ENCODE measurements at places on chromosomes 12 and 14.

- no peak for DNase-seq
These were observed 368.6 kb upstream of the PDE3A start for GRCh38 chr12:19999805-20000138.

- DNase-seq, result no peak
These were observed 97.7 kb downstream of the RMST start for GRCh38 chr12:97560350-97560749.

DNA sequence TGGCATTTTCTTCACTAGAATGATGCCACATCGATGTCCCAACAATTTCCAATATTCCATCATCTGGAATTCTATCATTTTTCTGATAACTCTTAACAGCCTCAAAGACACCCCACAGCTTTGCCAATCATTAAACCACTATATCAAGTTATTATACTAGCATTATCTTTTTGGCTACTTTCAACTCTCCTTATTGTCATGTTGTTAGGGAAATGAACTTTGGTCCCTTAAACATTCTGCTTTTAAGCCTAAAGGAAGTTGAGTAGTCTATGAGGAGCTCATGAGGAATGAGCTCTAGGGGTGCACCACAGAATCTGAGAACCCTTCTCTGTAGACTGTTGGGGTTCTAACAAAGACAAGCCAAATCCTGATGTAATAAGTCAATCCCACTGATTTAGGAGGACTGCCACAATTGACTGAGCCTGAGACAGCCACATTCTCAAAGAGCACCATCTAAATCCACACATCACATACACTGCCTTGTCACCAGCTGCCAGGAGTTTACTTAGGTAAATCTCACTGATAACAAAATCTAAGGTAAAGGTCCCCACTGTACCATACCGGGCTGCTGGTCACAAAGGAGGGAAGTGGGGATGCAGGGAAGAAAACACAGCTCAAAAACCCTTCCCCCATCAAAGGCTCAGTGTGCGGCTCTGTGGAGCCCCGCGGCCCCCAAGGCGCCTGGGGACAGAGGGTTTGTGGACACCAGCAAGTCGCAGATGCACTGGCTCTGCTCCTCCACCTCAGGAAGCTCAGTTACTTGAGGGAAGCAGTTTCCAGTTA is 58.2 kb downstream of the SETD3 start:
- DNase-seq, result no peak

DNA sequence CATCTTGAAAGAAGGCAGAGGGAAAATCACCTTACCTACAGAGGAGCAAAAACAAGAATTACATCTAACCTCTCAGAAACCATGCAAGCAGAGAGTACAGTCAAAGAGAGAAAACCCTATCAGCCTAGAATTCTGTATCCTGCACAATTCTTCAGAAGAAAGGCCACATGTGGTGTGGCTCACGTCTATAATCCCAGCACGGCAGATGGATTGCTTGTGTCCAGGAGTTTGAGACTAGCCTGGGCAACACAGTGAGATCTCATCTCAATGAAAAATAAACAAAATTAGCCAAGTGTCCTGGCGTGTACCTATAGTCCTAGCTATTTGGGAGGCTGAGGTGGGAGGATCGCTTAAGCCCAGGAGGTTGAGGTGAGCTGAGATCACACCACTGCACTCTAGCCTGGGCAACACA is 48.2 kb downstream of the ATF7 start:
- no peak for DNase-seq

DNA sequence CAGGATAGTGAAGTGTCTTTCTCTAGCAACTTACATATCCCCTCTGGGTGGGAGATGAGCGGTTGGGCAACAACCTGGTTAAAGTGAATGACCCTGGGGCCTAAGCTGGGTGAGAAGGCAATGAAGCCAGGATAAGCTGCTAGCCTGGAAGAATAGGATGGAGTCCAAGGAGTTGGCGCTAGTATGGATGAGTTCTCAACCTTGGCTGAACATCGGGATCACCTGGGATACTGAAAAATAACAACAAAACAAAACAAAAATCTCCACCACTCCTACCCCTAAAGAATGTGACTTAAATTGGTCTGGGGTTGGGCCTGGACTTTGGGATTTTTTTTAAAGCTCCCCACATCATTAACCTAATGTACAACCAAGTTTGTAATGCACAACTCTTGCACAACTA is 4.8 kb upstream of the RPS6KA5 start:
- no peak for DNase-seq

- DNase-seq, result no peak
These were observed 4.6 kb downstream of the AHNAK2 start for GRCh38 chr14:104973385-104974145.

DNA sequence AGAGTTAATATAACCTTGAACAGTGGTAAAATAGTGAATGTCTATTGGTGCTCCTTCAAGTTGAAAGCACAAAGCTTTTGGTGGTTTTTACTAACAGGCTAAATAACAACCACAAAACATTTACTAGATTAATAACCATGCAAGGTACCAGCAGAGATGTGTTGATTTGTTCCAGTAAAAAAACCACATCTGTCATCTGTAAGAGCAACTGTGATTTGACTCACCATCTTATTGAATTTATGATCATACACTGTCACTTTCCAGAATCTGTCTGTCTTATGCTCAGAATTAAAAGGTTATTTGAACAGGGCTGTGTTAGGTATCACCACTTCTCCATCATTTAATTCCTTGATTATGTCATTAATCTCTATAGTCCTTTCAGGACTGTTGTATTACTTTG is 107.0 kb upstream of the PTHLH start:
- DNase-seq, result no peak

DNA sequence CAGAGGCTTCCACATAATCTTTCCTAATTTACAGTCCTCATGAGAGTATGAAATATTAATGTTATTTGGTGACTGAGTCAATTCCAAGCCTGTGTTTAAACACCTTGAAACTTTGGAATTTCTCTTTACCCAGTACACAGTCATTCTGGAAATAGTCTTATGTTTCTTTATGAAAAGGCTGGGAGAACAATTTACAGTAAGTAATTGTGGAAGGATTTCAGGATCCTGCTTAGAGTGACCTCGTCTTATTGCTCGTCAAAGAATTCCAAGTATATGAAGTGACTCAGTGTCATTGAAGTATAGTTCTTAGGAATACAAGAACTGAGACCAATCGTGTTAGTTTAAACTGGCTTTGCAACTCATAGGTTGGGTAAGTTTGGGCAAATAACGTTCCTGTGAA is 634.2 kb downstream of the SLC16A7 start:
- DNase-seq, result no peak

- no peak for DNase-seq
These were observed 5.2 kb upstream of the ITGA5 start for GRCh38 chr12:54424224-54424623.

DNA sequence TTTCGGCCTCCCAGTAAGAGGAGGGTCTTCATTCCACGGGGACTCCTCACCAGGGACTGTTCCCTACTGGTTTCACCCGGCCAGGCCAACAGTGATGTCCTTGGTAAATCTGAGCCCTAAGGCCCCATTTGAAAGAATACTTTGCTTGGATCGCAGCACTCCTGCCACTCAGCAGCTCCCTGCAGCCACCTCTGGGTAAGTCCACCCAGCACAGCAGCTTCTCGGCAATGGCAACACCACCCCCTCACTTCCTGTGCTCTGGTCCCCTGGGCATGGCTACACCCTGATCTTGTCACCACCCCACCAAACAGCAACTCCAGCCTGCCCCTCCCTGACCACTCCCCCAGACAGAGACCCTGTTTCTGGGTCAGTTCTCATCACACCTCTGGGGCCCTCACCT is 100.3 kb downstream of the SETD3 start:
- no peak for DNase-seq

GRCh38 chr14:60720962-60721325 is 3.2 kb downstream of the SIX4 start:
- DNase-seq, result no peak

DNA sequence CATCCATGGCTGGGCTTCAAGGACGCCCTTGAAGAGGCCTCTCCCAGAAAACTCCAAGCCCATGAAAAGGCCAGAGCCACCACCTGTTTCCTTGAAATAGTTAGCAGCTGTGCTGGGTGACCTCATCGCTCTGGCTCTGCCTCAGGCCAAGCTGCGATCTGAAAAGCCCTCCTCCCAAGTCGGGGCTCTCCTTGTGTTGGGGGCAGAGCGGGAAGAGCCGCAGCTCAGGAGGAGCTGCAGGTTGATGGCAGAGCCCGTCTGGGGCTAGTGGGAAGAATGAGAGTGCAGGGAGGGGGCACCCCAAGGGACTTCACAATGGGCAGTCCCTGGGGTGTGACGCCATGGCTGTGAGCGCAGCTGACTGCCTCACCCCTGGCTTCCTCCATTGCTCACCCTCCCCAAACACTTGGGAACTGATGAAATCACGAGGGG is 50.0 kb upstream of the STON2 start:
- no peak for DNase-seq

DNA sequence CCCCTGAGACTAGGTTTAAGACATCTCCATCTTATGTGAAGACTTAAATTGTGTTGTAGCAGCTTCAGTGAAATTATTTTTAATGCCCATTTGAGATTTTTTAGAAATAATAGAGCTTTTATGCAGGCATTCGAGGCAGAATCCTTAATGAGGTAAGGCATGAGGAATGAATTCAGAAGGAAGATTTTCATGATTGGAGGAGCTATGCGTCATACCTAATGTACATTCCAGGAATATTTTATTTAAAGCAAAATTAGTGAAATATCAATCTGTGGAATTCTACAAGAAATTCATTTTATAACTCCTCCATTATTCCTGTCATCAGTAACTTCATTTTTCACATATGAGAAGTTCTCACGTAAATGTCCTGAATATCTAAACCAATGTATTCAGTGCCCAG is 36.0 kb upstream of the GARIN6 start:
- no peak for DNase-seq

- DNase-seq, result no peak
These were observed 30.1 kb upstream of the NEDD1 start for GRCh38 chr12:96876966-96877365.

DNA sequence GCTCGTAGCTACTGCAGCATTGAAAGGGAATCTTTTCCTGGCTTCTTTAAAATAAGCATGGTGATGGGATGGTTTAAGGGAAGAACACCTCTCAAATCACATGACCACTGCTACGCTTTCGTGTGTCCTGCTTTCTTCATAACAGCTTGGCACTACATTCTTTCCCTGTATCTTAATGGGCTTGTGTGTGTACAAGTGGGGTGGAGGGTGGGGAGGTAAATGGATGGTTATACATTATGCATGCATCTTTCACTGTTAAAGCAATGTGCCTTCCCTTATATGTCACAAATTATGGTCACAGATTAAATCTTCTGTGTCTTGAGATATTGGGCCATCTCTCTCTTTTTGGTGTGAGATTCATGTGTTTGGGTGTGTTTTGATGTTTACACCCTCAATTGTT is 169.4 kb upstream of the GARIN2 start:
- DNase-seq, result no peak

DNA sequence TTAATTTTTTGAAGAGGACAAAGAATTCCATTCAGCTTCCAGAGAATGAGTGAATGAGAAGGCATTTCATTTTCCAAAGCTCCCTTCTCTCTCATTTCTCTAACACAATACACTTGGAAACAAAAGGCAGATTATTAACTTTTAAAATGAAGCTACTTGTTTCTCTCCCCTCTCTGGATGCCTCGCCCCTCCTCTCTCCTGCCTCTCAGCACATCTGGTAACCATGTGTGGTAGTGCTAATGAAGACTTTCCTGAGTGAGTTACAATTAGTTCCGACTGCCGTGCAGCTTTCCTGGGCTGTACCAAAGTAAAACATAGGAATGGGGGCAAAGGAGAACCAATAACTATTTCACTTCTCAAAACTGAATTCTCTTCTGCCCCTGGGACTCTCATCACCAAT is 84.7 kb upstream of the SOX5 start:
- no peak for DNase-seq

DNA sequence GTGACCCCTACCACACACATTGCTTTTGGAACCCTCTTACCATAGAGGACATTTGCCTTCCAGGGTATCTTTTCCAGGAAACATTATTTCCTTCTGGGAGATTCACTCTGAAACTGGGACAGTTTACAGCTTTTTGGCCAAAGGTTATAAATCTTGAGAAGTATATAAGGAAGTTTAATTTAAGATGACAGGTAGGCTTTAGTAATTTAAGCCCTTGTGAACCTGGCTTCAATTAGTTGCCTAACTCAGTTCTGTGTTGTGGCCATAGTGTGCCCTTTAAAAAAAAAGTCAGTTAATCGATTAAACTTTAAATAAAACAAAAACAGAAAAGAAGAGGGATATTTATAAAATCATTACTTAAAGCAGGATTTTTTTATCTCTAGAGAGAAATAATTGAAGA is 142.9 kb downstream of the NAV3 start:
- no peak for DNase-seq

GRCh38 chr12:1863823-1864222 is 43.5 kb downstream of the LRTM2 start:
- DNase-seq, result no peak

- no peak for DNase-seq
These were observed 14.3 kb downstream of the COCH start for GRCh38 chr14:30888480-30889243.

GRCh38 chr14:49920935-49921334 is 28.1 kb downstream of the ARF6 start:
- DNase-seq, result no peak

DNA sequence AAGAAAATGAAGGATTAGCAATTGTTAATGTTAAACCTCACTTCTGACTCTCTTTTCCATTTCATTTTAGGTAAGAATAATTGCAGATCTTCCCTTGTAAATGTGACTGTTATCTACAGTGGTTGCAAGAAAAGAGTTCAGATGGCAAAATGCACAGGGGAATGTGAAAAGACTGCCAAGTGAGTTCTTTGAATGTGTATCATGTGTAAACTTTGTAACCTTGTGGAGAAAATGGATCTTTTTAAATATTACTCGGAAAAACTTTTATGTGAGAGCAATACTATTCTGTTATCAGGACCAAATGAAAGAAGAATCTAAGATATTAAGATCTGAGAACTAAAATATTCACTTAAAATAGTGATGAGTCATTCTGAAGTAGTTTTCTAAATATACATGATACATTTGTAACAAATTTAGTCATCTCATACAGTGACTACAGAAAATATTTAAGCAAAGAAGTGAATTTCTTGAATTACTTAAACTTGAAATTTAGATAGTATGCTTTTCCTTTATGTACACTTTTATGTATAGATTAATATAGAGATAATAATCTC is 122.5 kb upstream of the CNTN1 start:
- DNase-seq, result no peak

GRCh38 chr14:103705504-103706284 is 9.6 kb downstream of the XRCC3 start:
- no peak for DNase-seq

DNA sequence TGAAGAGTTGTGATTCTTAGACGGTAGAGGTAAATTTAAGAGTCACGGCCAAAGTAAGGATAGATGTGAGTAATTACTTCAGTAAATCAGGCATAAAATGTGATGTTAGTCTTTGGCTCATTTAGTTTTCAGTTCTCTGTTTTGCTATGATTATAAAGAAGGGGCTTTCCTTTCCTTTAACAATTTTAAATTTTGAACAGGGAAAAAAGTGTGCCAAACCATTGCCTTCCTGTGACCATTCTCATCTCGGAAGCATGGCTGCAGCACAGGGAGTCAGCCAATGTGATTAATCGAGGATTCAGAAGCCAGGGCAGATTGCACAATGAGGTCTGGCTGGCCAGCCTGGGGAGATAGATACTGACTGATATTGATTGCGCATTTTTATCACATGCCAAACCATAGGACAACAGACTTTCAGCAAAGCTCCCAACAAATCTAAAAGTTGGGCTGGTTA is 480.2 kb upstream of the PRICKLE1 start:
- no peak for DNase-seq

Data from hypothalamus (tissue), 51 donors.